Adipose tissue (tissue), 3 donors: ENCODE measurements at places on chromosomes 5 and 9. TPM values are rescaled to one million over a fixed set of nuclear protein-coding genes. Genes with fewer than 3 reads are reported as not detected.

The BAAT gene
- 0.32 TPM for polyA plus RNA-seq

The RGS7BP gene
- 0.67 TPM for polyA plus RNA-seq

The GRIA1 gene
- polyA plus RNA-seq: 0.45 TPM

The ACOT12 gene
- polyA plus RNA-seq: not detected

The PDE4D gene
- polyA plus RNA-seq: 22.7 TPM

The ERCC6L2 gene
- 8.0 TPM for polyA plus RNA-seq

The COL27A1 gene
- polyA plus RNA-seq: 14.2 TPM
